Glutamatergic neuron (in vitro differentiated cells): ENCODE measurements at places on chromosomes 3 and 15.

DNA sequence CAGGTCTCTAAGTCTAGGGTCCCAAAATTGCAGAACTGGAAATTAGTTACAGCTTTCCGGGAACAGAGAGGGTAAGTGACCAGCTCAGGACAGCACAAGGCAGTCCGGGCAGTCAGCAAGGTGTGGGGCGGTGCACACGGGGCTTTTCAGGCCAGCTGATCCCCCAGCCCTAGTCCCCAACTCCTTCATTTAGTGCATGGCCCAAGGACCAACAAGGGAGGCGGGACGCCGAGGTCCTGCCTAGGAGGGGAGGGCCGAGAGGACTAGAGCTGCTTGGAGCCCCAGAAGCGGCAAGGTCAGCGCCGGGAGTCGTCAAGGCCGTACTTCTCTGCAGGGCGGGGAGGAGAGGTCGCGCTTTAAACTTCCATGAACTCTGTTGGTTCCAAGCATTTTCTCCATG lies 2.0 kb upstream of the PDE8A start:
- no peak for DNase-seq

GRCh38 chr3:111577798-111578685 lies 17.1 kb downstream of the ZBED2 start:
- no peak for DNase-seq

DNA sequence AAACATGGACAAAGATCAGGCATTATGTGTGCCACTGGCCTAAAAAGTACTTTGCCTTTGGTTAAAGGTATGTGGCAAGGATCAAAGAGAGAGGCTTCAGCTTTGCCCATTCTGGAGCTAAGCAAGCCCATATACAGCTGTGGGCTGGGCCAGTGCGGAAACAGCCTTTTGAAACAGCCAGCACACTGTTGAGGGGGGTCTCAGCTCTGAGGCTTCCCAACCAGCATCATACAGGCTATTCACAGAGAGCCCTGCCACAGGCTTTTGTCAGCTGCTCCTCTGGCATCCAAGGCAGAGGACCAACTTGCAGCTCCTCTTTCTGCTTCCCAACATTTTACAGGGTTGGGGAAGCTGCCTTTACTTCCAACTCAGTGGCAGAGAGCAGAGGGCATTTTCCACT lies 63.2 kb upstream of the FOXB1 start:
- DNase-seq: no peak

DNA sequence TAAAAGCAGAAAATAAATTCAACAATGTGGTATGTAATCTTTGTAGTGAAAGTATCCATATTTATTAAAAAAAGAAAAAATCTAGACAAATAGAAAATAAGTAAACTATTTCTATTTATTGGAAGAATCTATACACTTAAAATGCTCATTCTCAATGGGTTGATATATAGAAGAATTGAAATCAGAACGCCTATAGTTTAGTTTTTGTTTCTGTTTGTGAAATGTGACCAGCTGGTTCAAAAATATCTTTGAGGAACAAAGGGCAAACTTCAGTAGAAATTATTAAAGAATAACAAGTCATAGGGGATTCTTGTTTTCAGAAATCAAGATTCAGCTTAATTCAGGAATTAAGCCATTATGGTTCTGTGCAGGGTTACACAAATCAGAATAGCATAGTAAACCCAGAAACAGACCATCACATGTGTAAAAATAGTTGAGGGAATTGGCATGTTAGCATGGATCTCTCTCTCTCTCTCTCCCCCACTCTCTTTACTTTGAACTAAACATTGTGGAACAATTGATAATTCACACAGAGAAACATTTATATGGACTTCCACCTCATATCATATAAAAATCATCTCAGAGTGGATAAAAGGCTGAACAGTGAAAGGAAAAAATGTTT lies 134.0 kb downstream of the CHL1 start:
- DNase-seq: no peak

- DNase-seq: no peak
Observed at GRCh38 chr3:178155521-178155920, 380.7 kb upstream of the KCNMB2 start.

- DNase-seq: no peak
Observed at GRCh38 chr3:133404920-133405319, 5.1 kb downstream of the BFSP2 start.

DNA sequence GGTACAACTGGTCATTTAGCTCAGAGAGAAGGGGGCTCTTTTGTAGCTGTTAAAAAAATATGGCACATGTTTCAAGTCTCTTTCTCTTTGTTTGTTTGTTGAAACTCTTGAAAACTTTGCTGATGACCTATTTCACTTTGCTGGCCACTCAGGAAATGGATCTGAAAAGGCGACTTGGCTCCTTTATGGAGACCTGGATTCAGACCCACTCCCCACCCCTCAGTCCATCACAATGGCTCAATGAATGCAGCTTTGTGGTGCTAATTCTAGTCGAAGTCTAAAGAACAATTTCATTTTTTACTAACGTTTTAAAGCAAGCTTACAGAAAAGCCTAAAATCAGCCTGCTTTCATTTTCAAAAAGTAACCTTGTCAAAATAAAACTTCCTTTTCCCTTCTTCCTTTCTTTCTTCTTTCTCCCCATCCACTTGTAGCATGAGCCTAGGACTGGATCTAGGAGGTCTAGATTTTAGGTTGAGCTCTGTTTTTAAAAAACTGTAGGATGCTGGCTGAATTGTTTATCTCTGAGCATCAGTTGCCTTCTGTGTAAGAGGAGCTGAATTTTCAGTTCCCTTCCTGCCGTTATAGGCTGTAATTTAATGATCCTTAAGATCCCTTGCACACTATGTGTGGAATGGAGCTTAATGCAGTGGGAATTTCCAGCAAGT lies 165.5 kb upstream of the FEZF2 start:
- DNase-seq: no peak
